ENCODE measurements at places on chromosomes 2 and 18.

GRCh38 chr2:48525269-48525943 is 4.5 kb upstream of the STON1 start:
- H3K4me1 ChIP-seq = peaks cover 24% of the 10 kb centered on the region
- no peaks in the 10 kb centered on the region for H3K27me3 ChIP-seq
- no peak overlapping the region for H3K4me3 ChIP-seq
- H3K27ac ChIP-seq = no peak overlapping the region
- DNase-seq = no peak

DNA sequence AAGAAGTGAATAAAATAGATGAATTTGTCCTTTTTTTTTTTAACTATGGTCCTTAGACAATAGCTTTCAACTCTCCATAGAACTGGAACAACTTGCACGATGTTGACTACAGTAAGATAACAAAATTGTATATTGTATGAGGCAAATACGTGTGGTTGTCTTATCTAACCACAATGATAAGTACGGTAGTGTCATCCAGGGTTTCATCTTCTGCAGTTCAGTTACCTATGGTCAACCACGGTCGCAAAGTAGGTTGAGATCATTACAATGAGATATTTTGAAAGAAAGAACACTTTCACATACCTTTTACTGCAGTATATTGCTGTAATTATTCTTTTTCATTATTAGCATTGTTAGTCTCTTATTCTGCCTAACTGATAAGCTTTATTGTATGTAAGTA is 295.2 kb downstream of the PARD3B start:
- H3K36me3 ChIP-seq = no peaks in the 10 kb centered on the region
- no peak for DNase-seq
- peaks cover 6% of the 10 kb centered on the region for H3K4me1 ChIP-seq
- no peaks in the 10 kb centered on the region for H3K27me3 ChIP-seq
- H3K27ac ChIP-seq = no peak overlapping the region
- H3K4me3 ChIP-seq = no peak overlapping the region

- no peak for DNase-seq
- no peaks in the 10 kb centered on the region for H3K27me3 ChIP-seq
- no peak overlapping the region for H3K4me3 ChIP-seq
- H3K4me1 ChIP-seq = peaks cover 19% of the 10 kb centered on the region
- no peak overlapping the region for H3K27ac ChIP-seq
Measured at GRCh38 chr2:217733461-217733860, 269.3 kb downstream of the TNS1 start.

DNA sequence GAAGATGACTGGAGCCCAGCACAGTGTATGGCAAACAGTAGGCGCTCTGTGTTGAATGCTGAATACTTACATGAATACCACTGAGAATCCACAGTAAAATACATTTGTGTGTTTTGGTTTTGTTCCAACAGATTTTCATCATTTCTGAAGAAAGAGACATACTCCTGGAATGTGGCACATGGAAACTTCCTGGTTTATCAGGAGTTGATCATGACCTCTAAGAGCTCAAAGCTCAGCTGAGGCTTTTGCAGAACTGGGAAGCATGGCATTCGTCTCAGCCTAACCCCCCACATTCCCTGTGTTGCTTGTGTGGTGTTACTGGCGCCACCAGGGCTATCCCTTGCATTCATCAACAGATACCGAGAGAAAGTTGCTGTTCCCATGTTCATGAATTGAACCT is 316.9 kb upstream of the REV1 start:
- H3K27me3 ChIP-seq = peaks cover 11% of the 10 kb centered on the region
- peaks cover 30% of the 10 kb centered on the region for H3K4me1 ChIP-seq
- no peaks in the 10 kb centered on the region for H3K36me3 ChIP-seq

DNA sequence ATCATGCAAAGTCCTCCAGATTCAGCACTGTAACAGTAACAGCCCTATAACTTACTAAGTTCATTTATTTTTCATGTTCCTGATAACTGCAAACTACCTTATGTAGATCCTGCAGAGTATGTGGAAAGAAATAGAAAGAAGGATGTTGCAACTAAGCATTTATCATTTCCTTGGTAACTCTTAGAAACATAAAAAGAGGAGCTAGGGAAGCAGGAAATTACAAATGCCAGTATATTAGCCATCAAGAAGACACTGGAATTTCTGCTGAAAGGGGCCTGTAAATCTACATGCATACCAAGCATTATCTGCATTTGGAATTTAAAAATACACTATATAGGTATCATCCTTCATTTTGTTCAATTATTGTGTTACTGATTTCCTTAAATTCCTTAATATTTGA is 66.8 kb downstream of the PDE11A start:
- DNase-seq = no peak
- no peaks in the 10 kb centered on the region for H3K36me3 ChIP-seq
- H3K4me1 ChIP-seq = peaks cover 26% of the 10 kb centered on the region
- no peaks in the 10 kb centered on the region for H3K27me3 ChIP-seq

DNA sequence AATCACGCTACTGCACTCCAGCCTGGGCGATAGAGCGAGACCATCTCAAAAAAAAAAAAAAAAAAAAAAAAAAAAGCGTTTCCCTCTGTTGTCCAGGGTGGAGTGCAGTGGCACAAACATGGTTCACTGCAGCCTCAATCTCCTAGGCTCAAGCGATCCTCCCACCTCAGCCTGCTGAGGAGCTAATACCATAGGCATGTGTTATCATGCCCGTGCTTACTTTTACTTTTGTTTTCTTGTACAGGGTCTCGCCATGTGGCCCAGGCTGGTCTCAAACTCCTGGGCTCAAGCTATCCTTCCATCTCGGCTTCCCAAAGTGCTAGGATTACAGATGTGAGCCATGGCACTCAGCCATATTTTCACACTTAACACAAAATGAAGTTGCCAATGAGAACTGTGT is 37.5 kb downstream of the PSME4 start:
- H3K27ac ChIP-seq = no peak overlapping the region
- no peak overlapping the region for H3K4me3 ChIP-seq
- peaks cover 44% of the 10 kb centered on the region for H3K36me3 ChIP-seq
- DNase-seq = no peak
- no peaks in the 10 kb centered on the region for H3K27me3 ChIP-seq
- no peaks in the 10 kb centered on the region for H3K4me1 ChIP-seq

DNA sequence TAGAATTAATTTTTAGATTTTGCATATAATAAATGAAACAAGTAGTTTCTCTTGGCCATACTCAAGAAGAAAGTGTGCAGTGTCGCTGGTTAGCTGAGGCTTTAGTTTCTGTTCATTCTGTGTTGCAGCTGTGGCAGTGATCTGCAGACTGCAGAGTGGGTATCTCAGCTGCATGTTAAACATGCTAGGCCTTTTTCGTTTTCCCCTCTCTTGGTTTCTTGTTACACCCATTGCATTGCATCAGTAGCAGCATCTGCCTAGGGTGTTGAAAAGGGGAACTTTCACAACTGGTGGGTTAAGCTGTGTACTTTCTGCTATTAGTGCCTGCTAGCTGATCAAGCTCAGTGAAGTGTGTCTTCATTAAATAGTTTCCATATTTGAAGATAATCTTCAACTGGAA is 51.3 kb downstream of the ACSL3 start:
- no peak overlapping the region for H3K27ac ChIP-seq
- no peak for DNase-seq
- no peaks in the 10 kb centered on the region for H3K27me3 ChIP-seq
- peaks cover 4% of the 10 kb centered on the region for H3K4me1 ChIP-seq
- H3K36me3 ChIP-seq = peaks cover 22% of the 10 kb centered on the region

GRCh38 chr18:48136051-48136826 is 205.8 kb upstream of the SMAD2 start:
- peak overlapping the region; percentile 76 for H3K4me3 ChIP-seq
- peaks cover 57% of the 10 kb centered on the region for H3K4me1 ChIP-seq
- peaks cover 62% of the 10 kb centered on the region for H3K27me3 ChIP-seq
- H3K27ac ChIP-seq = no peak overlapping the region
- no peak for DNase-seq

DNA sequence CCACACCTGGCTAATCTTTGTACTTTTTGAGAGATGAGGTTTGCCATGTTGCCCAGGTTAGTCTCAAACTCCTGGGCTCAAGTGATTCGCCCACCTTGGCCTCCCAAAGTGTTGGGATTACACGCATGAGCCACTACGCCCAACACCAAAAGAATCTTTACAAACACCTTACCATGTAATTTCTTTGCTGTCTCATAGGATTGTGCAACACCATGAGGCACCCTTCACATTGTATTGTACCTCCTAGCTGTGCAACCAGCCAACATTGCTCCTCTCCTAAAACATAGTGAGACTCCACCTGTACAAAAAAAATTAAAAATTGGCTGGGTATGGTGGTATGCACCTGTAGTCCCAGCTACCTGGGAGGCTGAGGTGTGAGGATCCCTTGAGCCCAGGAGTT is 3.1 kb upstream of the MFSD6 start:
- no peak overlapping the region for H3K4me3 ChIP-seq
- peaks cover 18% of the 10 kb centered on the region for H3K27me3 ChIP-seq
- no peaks in the 10 kb centered on the region for H3K36me3 ChIP-seq
- no peak for DNase-seq

GRCh38 chr2:134021830-134022524 is 231.9 kb upstream of the MGAT5 start:
- no peak overlapping the region for H3K4me3 ChIP-seq
- H3K27me3 ChIP-seq = no peaks in the 10 kb centered on the region
- H3K27ac ChIP-seq = no peak overlapping the region
- DNase-seq = no peak
- no peaks in the 10 kb centered on the region for H3K36me3 ChIP-seq
- no peaks in the 10 kb centered on the region for H3K4me1 ChIP-seq

DNA sequence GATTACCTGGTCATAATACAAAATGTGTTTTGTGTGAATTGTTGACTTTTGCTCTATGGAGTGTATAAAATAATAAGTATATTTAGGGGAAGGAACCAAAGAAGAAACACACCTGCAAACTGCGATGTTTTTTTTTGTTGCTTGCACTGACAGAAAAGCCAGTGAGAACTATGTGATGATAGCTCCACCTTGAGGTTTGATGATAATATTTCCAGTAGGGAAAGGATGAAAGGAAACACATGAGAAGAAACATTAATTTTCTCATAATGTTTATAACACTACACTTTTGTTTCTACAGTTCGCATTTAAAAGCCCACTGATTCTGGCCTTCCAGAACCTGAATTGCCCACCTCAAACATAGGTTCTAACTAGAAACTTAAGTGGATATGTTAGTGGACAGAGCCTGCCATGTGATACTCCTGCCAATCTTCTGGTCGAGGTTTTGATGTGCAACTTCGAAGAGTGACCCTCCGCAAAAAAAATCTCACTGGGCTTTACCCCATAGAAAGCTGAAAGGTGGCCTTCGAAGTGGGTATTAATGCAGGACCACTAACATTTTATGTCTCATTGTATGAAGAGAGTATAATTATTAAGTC is 476.4 kb upstream of the SPHKAP start:
- H3K4me3 ChIP-seq = no peak overlapping the region
- no peaks in the 10 kb centered on the region for H3K4me1 ChIP-seq
- no peaks in the 10 kb centered on the region for H3K36me3 ChIP-seq
- no peak overlapping the region for H3K27ac ChIP-seq
- peaks cover 1% of the 10 kb centered on the region for H3K27me3 ChIP-seq

DNA sequence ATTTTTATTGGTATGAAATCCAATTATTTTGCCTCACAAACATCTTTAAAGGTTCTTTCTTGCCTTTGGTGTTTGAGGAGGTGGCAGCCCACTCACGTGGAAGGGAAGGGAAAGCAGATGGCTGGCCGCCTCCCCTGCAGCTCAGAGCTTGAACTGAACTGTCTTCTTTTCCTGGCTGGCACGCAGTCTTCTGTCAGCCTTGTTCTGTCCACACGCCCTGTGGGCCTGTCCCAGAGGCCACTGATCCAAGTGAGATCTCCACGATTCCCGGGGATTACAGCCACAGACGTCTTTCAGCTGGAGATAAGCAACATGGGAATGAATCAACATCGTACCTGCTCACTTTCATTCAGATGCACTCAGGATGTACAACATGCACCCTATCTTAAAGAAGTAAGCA is 73.3 kb downstream of the TMEM18 start:
- H3K4me1 ChIP-seq = no peaks in the 10 kb centered on the region
- H3K27ac ChIP-seq = no peak overlapping the region
- H3K36me3 ChIP-seq = no peaks in the 10 kb centered on the region
- no peak overlapping the region for H3K4me3 ChIP-seq

DNA sequence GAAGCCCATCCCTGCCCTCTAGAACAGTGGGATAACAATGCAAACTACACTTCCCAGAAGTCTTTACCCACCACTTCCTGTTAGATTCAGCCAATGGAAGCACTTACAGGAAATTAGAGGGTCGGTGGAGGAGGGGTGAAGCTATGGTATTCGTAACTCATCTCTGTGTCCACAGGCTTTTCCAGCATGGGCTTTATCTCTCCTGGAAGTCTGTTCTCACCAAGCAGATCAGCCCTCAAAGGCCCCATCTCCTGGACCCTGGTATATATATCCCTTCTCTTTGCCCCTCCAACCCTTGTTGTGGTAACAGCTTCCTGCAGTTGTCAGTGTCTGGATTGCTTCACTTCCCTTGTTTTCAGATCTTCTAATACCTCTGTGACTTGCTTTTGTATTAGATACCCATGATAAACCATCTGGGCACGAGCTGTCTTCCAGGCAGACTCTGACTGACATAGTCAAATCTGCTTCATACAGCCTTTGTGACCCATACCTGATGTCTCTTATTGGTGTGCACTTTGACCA is 475.0 kb upstream of the POU3F3 start:
- peak overlapping the region; percentile 70 for H3K27ac ChIP-seq
- peak overlapping the region; percentile 76 for H3K4me3 ChIP-seq
- DNase-seq = no peak
- H3K27me3 ChIP-seq = peaks cover 28% of the 10 kb centered on the region
- H3K36me3 ChIP-seq = no peaks in the 10 kb centered on the region

GRCh38 chr2:208711598-208711997 is 305.0 kb downstream of the PTH2R start:
- no peak for DNase-seq
- no peaks in the 10 kb centered on the region for H3K27me3 ChIP-seq
- peaks cover 9% of the 10 kb centered on the region for H3K4me1 ChIP-seq
- H3K4me3 ChIP-seq = no peak overlapping the region
- H3K27ac ChIP-seq = no peak overlapping the region

DNA sequence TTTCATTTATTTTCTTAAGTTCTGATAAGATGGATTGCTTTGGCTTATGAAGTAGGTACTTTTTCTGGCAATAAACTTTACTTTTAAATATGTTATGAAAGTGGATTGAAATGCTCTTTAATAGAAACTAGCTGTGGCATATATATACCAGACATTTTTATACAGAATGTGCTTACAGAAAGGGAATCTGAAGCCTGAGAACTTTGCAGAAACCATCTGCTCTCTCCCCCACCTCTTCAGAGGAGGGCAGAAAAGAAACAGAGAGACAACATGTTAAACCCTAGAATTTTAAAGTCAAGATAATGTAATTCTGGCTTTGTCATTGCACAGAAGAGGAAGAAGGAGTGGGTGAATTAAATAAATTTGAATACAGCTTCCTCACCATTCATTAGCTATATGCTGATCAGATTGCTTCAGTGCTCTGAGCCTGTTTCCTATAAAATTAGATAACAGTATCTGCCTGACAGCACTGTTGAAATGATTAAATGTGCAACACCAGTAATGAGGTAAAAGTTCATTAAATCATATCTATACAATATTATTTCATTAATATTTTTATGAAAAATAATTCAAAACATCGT is 247.3 kb downstream of the CNTNAP5 start:
- DNase-seq = no peak
- H3K36me3 ChIP-seq = no peaks in the 10 kb centered on the region
- H3K4me1 ChIP-seq = peaks cover 4% of the 10 kb centered on the region

All from mesothelial cell of epicardium (in vitro differentiated cells).